ENCODE measurements at places on chromosomes 7 and 10. TPM values are rescaled to one million over a fixed set of nuclear protein-coding genes. Genes with fewer than 3 reads are reported as not detected.
A peak's percentile ranks its signal among the peaks of the same experiment; 100 is the strongest.

SLC13A4 gene
- 0.20 TPM for total RNA-seq

- H3K27me3 ChIP-seq, result no peaks in the 10 kb centered on the region
- no peak for DNase-seq
- H3K4me3 ChIP-seq, result no peak overlapping the region
- H3K36me3 ChIP-seq, result no peaks in the 10 kb centered on the region
Observed at GRCh38 chr10:1294748-1295147, 238.6 kb downstream of the WDR37 start.

FGL2 gene
- 22.3 TPM for total RNA-seq

GRCh38 chr10:30228417-30229036, 120.6 kb downstream of the MTPAP start:
- no peak for DNase-seq
- no peaks in the 10 kb centered on the region for H3K4me1 ChIP-seq
- H3K36me3 ChIP-seq, result no peaks in the 10 kb centered on the region
- no peak overlapping the region for H3K4me3 ChIP-seq
- no peaks in the 10 kb centered on the region for H3K27me3 ChIP-seq

GRCh38 chr7:40866601-40867000, 731.8 kb downstream of the SUGCT start:
- H3K27me3 ChIP-seq, result no peaks in the 10 kb centered on the region
- no peak overlapping the region for H3K27ac ChIP-seq
- H3K4me1 ChIP-seq, result no peaks in the 10 kb centered on the region
- H3K36me3 ChIP-seq, result no peaks in the 10 kb centered on the region
- no peak for DNase-seq

DENND2A gene
- total RNA-seq, result 13.6 TPM

DNA sequence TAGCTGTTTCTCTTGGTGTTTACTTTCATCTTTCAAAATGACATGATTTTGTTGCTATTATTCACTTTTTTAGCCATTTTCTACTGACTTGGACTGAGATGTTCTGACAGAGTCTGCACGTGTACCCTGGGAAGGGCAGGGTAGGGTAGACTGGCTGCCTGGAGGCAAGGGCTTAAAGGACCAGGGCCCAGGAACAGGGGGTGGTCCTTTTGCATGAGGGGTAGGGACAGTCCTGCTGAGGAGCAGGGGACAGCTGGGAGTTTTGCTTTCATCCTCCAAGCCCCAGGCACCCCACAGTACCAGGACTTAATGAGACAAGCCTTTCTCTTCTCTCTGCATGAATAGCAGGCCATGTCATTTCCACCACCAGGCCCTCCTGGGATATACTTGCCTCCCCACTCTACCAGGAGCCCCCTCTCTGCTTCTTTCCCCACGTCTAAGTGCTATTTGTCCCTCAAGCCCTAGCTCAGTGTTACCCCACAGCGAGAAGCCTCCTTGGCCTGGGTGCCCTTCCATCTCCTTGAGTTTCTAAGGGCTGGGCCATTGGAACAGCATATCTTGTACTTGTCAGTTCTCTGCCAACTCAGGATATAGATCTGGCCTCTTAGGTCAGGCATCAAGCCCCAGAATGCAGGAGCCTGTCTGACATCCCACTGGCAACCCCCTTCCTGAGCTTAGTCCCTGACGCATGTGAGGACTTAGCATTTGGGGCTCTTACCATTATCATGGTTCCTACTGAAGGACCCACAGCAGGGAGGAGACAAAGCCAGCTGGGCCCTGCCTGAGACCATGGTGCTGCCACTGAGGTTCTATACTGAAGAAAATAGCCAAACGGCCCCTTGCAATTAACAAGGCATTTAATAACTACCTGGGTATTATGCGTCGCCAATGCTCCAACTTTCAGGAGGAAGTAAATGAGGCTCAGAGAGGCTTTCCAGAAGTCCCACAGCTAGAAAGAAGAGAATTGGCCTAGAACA, 78.4 kb upstream of the UNC5B start:
- no peaks in the 10 kb centered on the region for H3K27me3 ChIP-seq
- no peak overlapping the region for H3K4me3 ChIP-seq
- no peak overlapping the region for H3K27ac ChIP-seq
- no peak for DNase-seq
- no peaks in the 10 kb centered on the region for H3K36me3 ChIP-seq
- no peaks in the 10 kb centered on the region for H3K4me1 ChIP-seq

DNA sequence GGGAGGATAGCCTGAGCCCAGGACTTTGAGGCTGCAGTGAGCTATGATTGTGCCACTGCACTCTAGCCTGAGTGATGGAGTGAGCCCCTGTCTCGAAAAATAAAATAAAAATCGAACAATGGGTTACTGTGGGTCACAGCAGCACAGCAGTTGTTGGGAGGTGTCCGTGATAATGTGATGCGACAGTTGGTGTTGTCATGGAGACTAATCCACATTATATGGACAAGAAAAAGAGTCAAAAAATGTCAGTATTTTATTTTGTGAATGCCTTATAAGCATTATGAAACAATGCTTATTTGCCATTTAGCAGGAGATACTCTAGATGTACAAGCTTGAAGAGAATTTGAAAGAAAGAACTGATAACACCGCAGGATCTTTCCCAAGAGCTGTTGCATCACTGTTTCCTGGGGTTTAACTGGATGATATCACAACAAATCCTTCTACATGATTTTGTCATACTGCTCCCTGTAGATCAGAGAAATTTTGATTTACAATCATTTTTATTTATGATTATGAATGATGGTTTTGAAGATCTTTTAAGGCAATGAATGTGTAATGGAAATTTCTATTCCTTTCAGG, 195.4 kb downstream of the BAMBI start:
- H3K27ac ChIP-seq, result no peak overlapping the region
- no peaks in the 10 kb centered on the region for H3K27me3 ChIP-seq
- no peaks in the 10 kb centered on the region for H3K36me3 ChIP-seq
- DNase-seq, result no peak

DNA sequence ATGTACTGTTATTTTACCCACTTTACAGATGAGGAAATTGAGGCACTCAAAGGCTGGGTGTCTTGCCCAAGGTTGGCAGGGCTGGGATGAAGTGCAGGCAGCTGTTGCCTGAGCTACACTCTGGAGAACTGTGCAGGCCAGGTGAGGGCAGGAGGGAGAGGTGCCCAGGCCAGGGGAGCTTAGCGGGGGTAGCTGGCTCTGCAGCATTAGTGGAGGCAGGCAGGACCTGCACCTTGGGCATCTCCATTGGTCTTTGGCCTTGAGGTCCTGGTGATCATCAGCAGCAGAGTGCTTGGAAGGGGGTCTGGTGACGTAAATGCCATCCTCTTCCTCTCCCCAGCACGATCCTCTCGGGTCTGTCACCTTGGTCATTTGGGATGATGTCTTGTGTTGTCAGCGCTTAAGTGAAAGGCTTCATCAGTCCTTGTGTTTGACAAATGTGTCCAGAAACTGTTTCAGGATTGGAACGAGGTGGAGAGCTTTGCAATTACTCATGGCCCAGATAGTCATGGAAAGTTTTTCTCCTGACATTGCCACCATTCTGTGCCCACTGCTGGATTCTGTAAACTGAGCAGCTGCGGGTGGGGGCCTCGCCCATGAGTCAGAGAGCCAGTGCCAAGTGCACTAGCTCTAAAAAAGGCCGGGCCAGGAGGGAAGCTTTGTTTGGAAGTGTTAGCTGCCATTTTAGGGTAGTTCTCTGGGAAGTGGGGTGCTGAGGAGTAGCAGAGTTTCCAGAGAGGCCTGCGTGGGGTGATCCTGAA, 47.6 kb downstream of the TSPAN15 start:
- H3K27me3 ChIP-seq, result no peaks in the 10 kb centered on the region
- no peak overlapping the region for H3K4me3 ChIP-seq
- no peak for DNase-seq

DNA sequence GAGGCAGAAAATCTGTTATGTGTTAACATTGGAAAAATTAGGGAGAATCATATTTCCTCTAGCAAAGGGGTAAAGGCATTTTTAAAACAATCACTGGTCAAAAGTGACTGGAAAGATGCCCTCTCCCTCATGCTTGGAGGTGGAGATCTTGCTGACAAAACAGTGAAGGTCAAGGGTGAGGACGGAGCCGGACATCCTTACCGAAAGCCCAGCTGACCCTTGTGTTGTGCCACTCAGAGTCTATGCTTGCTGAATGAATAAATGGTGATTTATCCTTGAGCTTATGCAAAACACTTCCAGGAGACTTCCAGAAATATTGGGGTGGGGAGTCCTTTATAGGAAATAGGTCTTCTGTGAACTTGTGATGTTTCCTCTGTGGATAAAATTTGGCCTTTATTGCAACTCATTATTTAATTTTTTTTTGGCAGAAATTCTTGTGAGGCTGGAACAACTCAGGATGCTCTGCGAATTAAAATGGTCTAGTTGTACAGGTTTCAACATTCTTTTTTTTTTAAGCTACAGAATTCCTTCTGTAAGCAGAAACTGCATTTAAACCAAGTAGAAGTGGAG, 28.3 kb upstream of the ELMO1 start:
- DNase-seq, result no peak
- no peaks in the 10 kb centered on the region for H3K27me3 ChIP-seq
- no peaks in the 10 kb centered on the region for H3K4me1 ChIP-seq
- H3K4me3 ChIP-seq, result no peak overlapping the region

DNA sequence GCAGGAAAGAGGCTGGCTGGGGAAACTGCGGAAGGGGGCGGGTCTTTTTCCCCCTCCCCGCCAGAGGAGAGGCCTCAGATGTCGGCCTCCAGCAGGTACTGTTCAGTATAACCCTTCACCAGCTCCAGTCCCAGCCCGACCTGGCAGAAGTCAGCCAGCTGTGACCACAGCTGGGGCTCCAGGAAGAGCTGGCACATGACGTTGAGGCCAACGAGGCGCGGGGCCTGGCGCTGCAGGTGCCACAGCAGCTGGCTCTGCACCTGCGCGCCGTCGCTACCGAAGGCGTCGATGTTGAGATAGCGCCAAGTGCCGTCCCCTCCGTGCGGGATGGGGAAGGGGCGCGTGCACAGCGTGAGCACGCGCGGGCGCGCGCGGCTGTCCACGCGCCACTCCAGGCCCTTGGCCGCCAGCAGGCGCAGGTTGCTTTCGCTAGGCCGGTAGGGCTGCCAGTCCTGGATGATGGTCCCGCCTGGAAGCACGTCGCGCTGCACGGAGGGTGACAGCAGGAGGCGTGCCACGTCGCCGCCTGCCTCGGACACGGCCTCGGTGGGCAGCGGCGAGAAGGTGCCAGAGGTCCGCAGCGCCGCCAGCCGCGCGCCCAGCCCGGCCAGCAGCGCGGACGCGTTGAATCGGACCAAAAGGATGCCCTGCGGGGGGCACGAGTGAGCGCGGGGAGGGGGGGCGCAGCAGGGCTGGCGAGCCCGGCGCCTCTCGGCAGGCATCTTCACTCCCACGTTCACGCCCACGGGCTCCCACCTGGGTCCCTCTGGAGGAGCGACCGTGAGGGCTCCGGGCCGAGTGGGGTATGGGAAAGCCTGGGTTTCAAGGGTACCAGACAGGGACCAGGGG, 6.9 kb upstream of the VGF start:
- H3K27me3 ChIP-seq, result peaks cover 83% of the 10 kb centered on the region
- H3K27ac ChIP-seq, result no peak overlapping the region
- no peak overlapping the region for H3K4me3 ChIP-seq
- no peaks in the 10 kb centered on the region for H3K36me3 ChIP-seq

- H3K27ac ChIP-seq, result no peak overlapping the region
- no peaks in the 10 kb centered on the region for H3K27me3 ChIP-seq
- no peak for DNase-seq
- no peak overlapping the region for H3K4me3 ChIP-seq
Observed at GRCh38 chr7:135430626-135431025, 79.3 kb downstream of the CNOT4 start.

NKX2-3 gene
- not detected for total RNA-seq

DNA sequence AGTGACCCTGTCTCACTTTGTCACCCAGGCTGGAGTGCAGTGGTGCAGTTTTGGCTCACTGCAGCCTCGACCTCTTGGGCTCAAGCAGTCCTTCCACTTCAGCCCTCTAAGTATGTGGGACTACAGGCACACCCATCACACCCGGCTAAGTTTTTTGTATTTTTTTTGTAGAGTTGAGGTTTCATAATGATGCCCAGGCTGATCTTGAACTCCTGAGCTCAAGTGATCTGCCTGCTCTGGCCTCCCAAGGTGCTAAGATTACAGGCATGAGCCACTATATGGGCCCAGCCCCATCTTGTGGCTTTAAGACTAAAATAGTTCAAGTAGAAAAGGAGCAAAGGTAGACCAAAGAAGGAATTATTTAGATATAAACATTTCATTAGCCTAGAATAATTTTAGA, 65.5 kb downstream of the MLLT10 start:
- H3K36me3 ChIP-seq, result no peaks in the 10 kb centered on the region
- DNase-seq, result no peak
- H3K4me3 ChIP-seq, result no peak overlapping the region
- no peaks in the 10 kb centered on the region for H3K27me3 ChIP-seq
- peaks cover 7% of the 10 kb centered on the region for H3K4me1 ChIP-seq

- H3K27ac ChIP-seq, result peak overlapping the region; percentile 48
- no peaks in the 10 kb centered on the region for H3K27me3 ChIP-seq
- H3K36me3 ChIP-seq, result no peaks in the 10 kb centered on the region
Observed at GRCh38 chr10:71836596-71836974, 14.5 kb downstream of the PSAP start.

- H3K27me3 ChIP-seq, result no peaks in the 10 kb centered on the region
- no peak overlapping the region for H3K4me3 ChIP-seq
- no peak for DNase-seq
- H3K4me1 ChIP-seq, result no peaks in the 10 kb centered on the region
- no peak overlapping the region for H3K27ac ChIP-seq
- H3K36me3 ChIP-seq, result no peaks in the 10 kb centered on the region
Observed at GRCh38 chr7:123352973-123353372, 153.2 kb upstream of the SLC13A1 start.

RBP4 gene
- total RNA-seq, result 11.5 TPM

Data from upper lobe of left lung (tissue), 6 donors.